ENCODE measurements at places on chromosomes 5 and 9. TPM values are rescaled to one million over a fixed set of nuclear protein-coding genes. Genes with fewer than 3 reads are reported as not detected.

- H3K27me3 ChIP-seq, result no peaks in the 10 kb centered on the region
- no peaks in the 10 kb centered on the region for H3K4me1 ChIP-seq
- no peak overlapping the region for H3K4me3 ChIP-seq
- no peak overlapping the region for H3K27ac ChIP-seq
Observed at GRCh38 chr9:112384690-112385089, 4.8 kb downstream of the HSDL2 start.

GRCh38 chr5:107555425-107556090 lies 115.2 kb downstream of the EFNA5 start:
- DNase-seq, result no peak
- no peaks in the 10 kb centered on the region for H3K27me3 ChIP-seq
- no peak overlapping the region for H3K27ac ChIP-seq
- H3K4me1 ChIP-seq, result no peaks in the 10 kb centered on the region
- no peak overlapping the region for H3K4me3 ChIP-seq

- DNase-seq, result peak; percentile 86
- peak overlapping the region; percentile 70 for H3K27ac ChIP-seq
- peaks cover 74% of the 10 kb centered on the region for H3K4me1 ChIP-seq
- no peak overlapping the region for H3K4me3 ChIP-seq
- no peaks in the 10 kb centered on the region for H3K36me3 ChIP-seq
Observed at GRCh38 chr5:14451871-14452270, 129.7 kb upstream of the OTULINL start.

- H3K4me1 ChIP-seq, result peaks cover 49% of the 10 kb centered on the region
- H3K27ac ChIP-seq, result no peak overlapping the region
- H3K27me3 ChIP-seq, result no peaks in the 10 kb centered on the region
- DNase-seq, result peak; percentile 74
Observed at GRCh38 chr9:73183917-73184861, 32.5 kb downstream of the ANXA1 start.

- no peaks in the 10 kb centered on the region for H3K36me3 ChIP-seq
- H3K27me3 ChIP-seq, result peaks cover 68% of the 10 kb centered on the region
- H3K4me1 ChIP-seq, result no peaks in the 10 kb centered on the region
- DNase-seq, result no peak
- H3K27ac ChIP-seq, result no peak within 1 kb of the TSS
Observed at GRCh38 chr9:130265431-130266235, at the start of gene HMCN2. HMCN2 (plus strand) TSS chr9:130265760; CDS start chr9:130265879, 119 bp downstream.

DNA sequence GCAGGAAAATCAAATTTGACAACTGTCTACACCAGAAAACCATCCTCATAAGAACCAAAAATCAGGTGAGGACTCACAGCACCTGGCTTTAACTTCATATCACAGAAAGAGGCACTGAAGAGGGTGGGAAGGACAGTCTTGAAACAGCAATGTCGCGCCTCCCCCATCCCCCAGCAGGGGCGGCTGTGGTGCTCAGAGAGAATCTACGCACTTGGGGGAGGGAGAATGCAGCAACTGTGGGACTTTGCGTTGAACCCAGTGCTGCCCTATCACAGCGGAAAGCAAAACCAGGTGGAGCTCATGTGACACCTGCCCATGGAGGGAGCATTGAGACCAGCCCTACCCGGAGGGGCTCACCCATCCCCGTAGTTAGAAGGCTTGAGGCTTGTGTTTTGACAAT lies 191.8 kb downstream of the MSX2 start:
- no peaks in the 10 kb centered on the region for H3K27me3 ChIP-seq
- DNase-seq, result no peak
- no peak overlapping the region for H3K4me3 ChIP-seq
- no peak overlapping the region for H3K27ac ChIP-seq
- no peaks in the 10 kb centered on the region for H3K4me1 ChIP-seq

GRCh38 chr9:20373263-20373662 lies 249.0 kb downstream of the MLLT3 start:
- H3K27ac ChIP-seq, result no peak overlapping the region
- H3K27me3 ChIP-seq, result no peaks in the 10 kb centered on the region
- peaks cover 3% of the 10 kb centered on the region for H3K4me1 ChIP-seq
- H3K36me3 ChIP-seq, result no peaks in the 10 kb centered on the region
- H3K4me3 ChIP-seq, result no peak overlapping the region

DNA sequence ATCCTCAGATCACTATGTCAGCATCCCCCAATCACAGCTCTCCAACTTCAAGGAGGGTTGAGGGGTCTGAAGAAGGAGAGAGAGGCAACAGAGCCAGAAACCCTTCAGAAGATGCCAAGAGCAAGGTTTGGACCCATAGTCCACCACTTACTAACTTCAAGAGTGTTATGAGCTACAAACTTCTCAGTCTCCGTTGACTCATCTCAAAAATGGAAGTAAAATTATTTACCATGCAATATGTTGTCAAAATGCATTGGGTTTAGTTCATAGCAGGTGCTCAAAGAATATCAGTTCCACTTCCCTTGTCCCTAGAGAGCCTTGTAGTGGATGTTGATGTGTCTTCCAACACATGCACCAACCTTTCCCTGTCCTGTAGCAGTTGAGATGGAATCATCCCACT lies 116.0 kb downstream of the KCNIP1 start:
- no peaks in the 10 kb centered on the region for H3K27me3 ChIP-seq
- no peak overlapping the region for H3K4me3 ChIP-seq
- DNase-seq, result no peak
- no peak overlapping the region for H3K27ac ChIP-seq

- DNase-seq, result peak; percentile 40
- H3K27ac ChIP-seq, result no peak overlapping the region
- H3K36me3 ChIP-seq, result peaks cover 5% of the 10 kb centered on the region
- no peak overlapping the region for H3K4me3 ChIP-seq
- no peaks in the 10 kb centered on the region for H3K27me3 ChIP-seq
Observed at GRCh38 chr5:150112201-150113046, 26.1 kb upstream of the CSF1R start.

- H3K27me3 ChIP-seq, result no peaks in the 10 kb centered on the region
- no peak overlapping the region for H3K27ac ChIP-seq
- H3K4me1 ChIP-seq, result no peaks in the 10 kb centered on the region
Observed at GRCh38 chr9:101925498-101925897, 187.1 kb upstream of the GRIN3A start.

GRCh38 chr5:169814045-169814444 lies 166.2 kb downstream of the INSYN2B start:
- H3K4me3 ChIP-seq, result no peak overlapping the region
- H3K27ac ChIP-seq, result no peak overlapping the region
- no peaks in the 10 kb centered on the region for H3K36me3 ChIP-seq
- H3K27me3 ChIP-seq, result no peaks in the 10 kb centered on the region

GRCh38 chr5:69368458-69369339 lies 621 bp downstream of the AK6 start:
- H3K4me3 ChIP-seq, result peak overlapping the region; percentile 65
- H3K27ac ChIP-seq, result peak overlapping the region; percentile 99
- H3K27me3 ChIP-seq, result no peaks in the 10 kb centered on the region
- peak; percentile 48 for DNase-seq

DNA sequence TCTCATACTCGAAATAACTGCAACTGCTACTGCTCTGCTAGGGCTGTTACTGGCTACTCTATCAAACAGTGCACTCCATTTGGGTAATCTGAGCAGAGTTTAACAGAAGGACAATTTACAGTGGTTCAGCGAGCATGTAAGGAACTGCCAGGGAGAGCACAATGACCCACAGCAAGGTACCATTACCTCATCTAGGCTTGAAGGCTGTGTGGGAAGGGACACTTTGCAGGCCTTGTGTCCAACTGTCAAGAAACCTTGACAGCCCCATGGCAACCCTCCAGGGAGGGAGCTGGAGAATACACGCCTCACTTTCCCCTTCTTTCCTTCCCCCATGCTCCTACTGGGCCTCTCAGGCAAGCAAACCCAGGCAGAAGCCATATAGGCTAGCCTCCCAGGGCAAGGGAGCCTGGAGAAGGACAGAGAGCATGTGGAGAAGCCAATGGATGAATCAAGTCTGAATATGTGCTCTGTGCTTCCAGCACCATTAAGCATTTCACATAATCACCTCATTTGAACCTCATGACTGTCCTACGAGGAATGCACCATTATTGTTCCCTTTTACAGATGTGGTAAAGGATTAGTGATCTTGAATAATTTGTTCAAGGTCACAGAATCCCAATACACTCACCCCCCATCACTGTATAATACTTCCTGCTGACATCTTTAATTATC lies 49.9 kb upstream of the JAK2 start:
- no peak for DNase-seq
- no peaks in the 10 kb centered on the region for H3K36me3 ChIP-seq
- no peaks in the 10 kb centered on the region for H3K27me3 ChIP-seq
- no peak overlapping the region for H3K4me3 ChIP-seq
- H3K27ac ChIP-seq, result no peak overlapping the region

DNA sequence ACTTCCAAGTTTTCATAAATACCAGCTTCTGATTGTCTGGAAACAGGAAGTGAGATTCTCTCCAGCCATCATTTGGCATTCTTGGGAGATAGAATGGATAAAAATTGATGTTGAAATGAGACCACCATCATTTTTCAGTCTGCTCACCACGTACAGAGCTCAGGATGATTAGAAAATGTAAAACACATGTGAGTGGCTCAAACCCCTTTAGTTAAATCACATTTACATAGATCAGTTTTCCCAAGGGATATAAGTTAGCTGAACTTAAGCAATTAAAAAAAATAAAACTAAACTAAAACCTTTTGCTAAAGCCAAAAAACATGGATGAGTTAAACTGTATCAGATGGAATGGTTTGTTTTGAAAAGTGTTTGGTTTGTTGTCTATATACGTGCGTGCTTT lies 37.1 kb upstream of the GDNF start:
- no peak overlapping the region for H3K27ac ChIP-seq
- H3K36me3 ChIP-seq, result no peaks in the 10 kb centered on the region

DNA sequence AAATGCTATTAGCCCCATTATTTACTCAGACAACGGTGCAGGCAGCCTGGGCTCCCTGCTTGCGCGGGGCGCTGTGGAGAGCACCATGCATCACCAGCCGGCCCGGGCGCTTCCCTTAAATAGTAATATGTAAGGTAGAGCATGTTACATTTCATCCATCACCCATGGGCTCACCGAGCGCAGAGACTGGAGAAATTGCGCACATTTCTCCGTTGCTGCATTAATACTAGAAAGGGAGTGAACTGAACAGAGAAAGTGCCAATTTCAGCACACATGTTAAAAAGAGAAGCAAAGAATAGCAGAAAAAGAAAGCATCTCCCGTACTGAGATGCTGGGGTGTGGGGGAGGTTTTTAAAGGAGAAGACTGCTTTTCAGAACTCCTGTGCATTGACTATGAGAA lies 400.3 kb downstream of the ZSWIM6 start:
- no peaks in the 10 kb centered on the region for H3K36me3 ChIP-seq
- no peak overlapping the region for H3K4me3 ChIP-seq
- peaks cover 16% of the 10 kb centered on the region for H3K4me1 ChIP-seq
- no peaks in the 10 kb centered on the region for H3K27me3 ChIP-seq
- DNase-seq, result no peak
- no peak overlapping the region for H3K27ac ChIP-seq

GRCh38 chr5:53334431-53334941 lies 145.9 kb upstream of the FST start:
- H3K36me3 ChIP-seq, result no peaks in the 10 kb centered on the region
- DNase-seq, result no peak
- no peaks in the 10 kb centered on the region for H3K27me3 ChIP-seq
- H3K4me1 ChIP-seq, result no peaks in the 10 kb centered on the region
- no peak overlapping the region for H3K4me3 ChIP-seq

- H3K4me3 ChIP-seq, result no peak overlapping the region
- no peaks in the 10 kb centered on the region for H3K27me3 ChIP-seq
- H3K36me3 ChIP-seq, result no peaks in the 10 kb centered on the region
- no peak for DNase-seq
- no peaks in the 10 kb centered on the region for H3K4me1 ChIP-seq
- no peak overlapping the region for H3K27ac ChIP-seq
Observed at GRCh38 chr9:36833954-36834353, 200.1 kb downstream of the PAX5 start.

- H3K27ac ChIP-seq, result no peak overlapping the region
- H3K4me3 ChIP-seq, result no peak overlapping the region
- no peak for DNase-seq
- H3K4me1 ChIP-seq, result no peaks in the 10 kb centered on the region
- H3K27me3 ChIP-seq, result no peaks in the 10 kb centered on the region
Observed at GRCh38 chr5:9374025-9374424, 171.8 kb downstream of the SEMA5A start.

DNA sequence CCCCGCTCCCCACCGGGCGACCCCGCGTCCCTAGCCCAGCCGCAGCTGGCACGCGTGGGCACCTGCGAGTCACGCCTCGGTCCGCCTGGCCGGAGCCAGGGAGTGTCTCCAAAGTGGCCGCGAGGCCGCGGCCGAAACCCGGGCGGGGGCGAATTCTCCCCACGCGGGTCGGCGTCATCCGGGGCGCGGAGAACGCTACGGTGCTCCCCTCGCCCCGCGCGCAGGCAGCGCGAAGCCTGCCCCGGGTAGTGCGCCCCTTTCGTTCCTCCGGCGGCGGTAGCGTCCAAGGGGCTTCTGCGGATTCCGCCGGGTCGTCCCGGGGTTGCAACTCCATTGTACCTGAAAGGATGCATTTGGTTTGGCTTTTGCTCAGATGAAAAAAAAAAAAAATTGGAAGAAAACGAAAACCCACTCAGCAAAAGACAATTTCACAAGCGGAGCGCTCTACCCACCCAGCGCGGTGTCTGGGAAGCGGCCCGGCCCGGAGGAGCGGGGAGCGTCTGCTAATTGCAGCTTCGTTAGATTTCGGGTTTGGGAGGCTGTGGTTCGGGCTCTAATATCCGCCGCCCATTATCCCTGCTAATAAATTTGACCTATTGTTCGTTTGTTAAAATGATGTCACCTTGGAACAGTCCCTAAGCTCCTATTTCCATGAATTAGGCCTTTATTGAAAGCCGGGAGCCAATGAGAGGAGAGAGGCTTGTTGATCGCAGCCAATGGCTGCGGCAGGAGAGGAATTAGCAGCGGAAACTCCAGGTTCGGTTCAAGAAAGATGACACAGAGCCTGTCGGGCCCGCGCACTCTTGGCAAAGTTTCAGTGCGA lies at the start of gene TLX3:
Gene TLX3 (plus strand): TSS at position 796 of the 823 bp plus-strand sequence. CDS start 118 bp downstream, outside the sequence.
- DNase-seq, result peak; percentile 15
- H3K4me3 ChIP-seq, result no peak within 1 kb of the TSS
- H3K4me1 ChIP-seq, result no peaks in the 10 kb centered on the region
- H3K27me3 ChIP-seq, result peaks cover 100% of the 10 kb centered on the region
- H3K36me3 ChIP-seq, result no peaks in the 10 kb centered on the region

- H3K27ac ChIP-seq, result no peak overlapping the region
- DNase-seq, result no peak
- H3K4me1 ChIP-seq, result no peaks in the 10 kb centered on the region
Observed at GRCh38 chr5:159419576-159419975, 89.3 kb upstream of the IL12B start.

- H3K27me3 ChIP-seq, result no peaks in the 10 kb centered on the region
- no peaks in the 10 kb centered on the region for H3K36me3 ChIP-seq
- H3K4me3 ChIP-seq, result no peak overlapping the region
- H3K4me1 ChIP-seq, result no peaks in the 10 kb centered on the region
Observed at GRCh38 chr5:111931655-111932054, 174.7 kb upstream of the NREP start.

AKNA gene
- total RNA-seq, result 28.8 TPM

CER1 gene
- 28.8 TPM for total RNA-seq

CARD9 gene
- total RNA-seq, result 5.4 TPM

GABRA1 gene
- total RNA-seq, result not detected

PAXX gene
- 99.5 TPM for total RNA-seq

PCDHGB5 gene
- total RNA-seq, result 43.3 TPM

PCDHGA4 gene
- 3.5 TPM for total RNA-seq

RIOK2 gene
- 44.1 TPM for total RNA-seq

MARVELD2 gene
- total RNA-seq, result 0.39 TPM

IL12B gene
- not detected for total RNA-seq
